ENCODE measurements at places on chromosomes 2 and 18. TPM values are rescaled to one million over a fixed set of nuclear protein-coding genes. Genes with fewer than 3 reads are reported as not detected.

KCNG3 gene
- total RNA-seq: 0.11 TPM

DNA sequence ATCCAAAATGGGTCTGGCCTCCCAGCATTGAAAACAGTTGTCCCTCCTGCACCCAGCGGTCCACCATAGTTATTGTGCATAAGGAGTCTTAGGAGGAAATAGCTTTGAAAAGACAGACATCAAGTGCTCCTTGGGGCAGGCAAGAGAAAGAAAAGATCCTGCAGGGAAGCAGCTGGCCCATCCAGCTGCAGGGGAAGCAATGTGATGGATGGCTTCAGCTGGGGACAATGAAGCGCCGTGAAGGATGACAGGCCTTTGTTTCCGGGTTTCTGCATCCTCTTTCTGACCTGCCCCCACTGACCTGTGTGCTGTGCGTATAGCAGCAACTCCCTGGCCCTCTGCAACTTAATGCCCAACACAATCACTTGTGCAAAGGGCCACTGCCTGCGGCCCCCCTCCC, 142.9 kb upstream of the NCKAP5 start:
- no peak for DNase-seq
- no peaks in the 10 kb centered on the region for H3K27me3 ChIP-seq
- H3K4me3 ChIP-seq: no peak overlapping the region
- H3K4me1 ChIP-seq: no peaks in the 10 kb centered on the region
- H3K36me3 ChIP-seq: no peaks in the 10 kb centered on the region

GRCh38 chr2:62326735-62327134, 130.8 kb downstream of the B3GNT2 start:
- no peaks in the 10 kb centered on the region for H3K27me3 ChIP-seq
- DNase-seq: no peak
- H3K4me1 ChIP-seq: peaks cover 8% of the 10 kb centered on the region
- H3K4me3 ChIP-seq: no peak overlapping the region

LAMA1 gene
- not detected for total RNA-seq

DYNAP gene
- not detected for total RNA-seq

- H3K27me3 ChIP-seq: peaks cover 37% of the 10 kb centered on the region
- H3K27ac ChIP-seq: no peak overlapping the region
- H3K4me1 ChIP-seq: no peaks in the 10 kb centered on the region
- H3K36me3 ChIP-seq: peaks cover 2% of the 10 kb centered on the region
- no peak for DNase-seq
Observed at GRCh38 chr2:196808083-196808665, 981 bp downstream of the C2orf66 start.

- H3K27me3 ChIP-seq: peaks cover 9% of the 10 kb centered on the region
- H3K27ac ChIP-seq: no peak overlapping the region
- H3K4me3 ChIP-seq: no peak overlapping the region
- no peak for DNase-seq
Observed at GRCh38 chr2:102010902-102011301, 19.1 kb downstream of the IL1R2 start.

- H3K4me3 ChIP-seq: no peak overlapping the region
- H3K27me3 ChIP-seq: no peaks in the 10 kb centered on the region
- H3K36me3 ChIP-seq: peaks cover 47% of the 10 kb centered on the region
- DNase-seq: no peak
- no peak overlapping the region for H3K27ac ChIP-seq
Observed at GRCh38 chr2:227534714-227535113, 62.8 kb downstream of the AGFG1 start.

GRCh38 chr2:226155093-226155875, 644.3 kb downstream of the IRS1 start:
- no peaks in the 10 kb centered on the region for H3K36me3 ChIP-seq
- no peak overlapping the region for H3K27ac ChIP-seq
- no peak overlapping the region for H3K4me3 ChIP-seq
